Keratinocyte (primary cell): ENCODE measurements at places on chromosomes 12 and 14. TPM values are rescaled to one million over a fixed set of nuclear protein-coding genes. Genes with fewer than 3 reads are reported as not detected.

Gene P2RX2
- not detected in 3 replicates for polyA plus RNA-seq

DNA sequence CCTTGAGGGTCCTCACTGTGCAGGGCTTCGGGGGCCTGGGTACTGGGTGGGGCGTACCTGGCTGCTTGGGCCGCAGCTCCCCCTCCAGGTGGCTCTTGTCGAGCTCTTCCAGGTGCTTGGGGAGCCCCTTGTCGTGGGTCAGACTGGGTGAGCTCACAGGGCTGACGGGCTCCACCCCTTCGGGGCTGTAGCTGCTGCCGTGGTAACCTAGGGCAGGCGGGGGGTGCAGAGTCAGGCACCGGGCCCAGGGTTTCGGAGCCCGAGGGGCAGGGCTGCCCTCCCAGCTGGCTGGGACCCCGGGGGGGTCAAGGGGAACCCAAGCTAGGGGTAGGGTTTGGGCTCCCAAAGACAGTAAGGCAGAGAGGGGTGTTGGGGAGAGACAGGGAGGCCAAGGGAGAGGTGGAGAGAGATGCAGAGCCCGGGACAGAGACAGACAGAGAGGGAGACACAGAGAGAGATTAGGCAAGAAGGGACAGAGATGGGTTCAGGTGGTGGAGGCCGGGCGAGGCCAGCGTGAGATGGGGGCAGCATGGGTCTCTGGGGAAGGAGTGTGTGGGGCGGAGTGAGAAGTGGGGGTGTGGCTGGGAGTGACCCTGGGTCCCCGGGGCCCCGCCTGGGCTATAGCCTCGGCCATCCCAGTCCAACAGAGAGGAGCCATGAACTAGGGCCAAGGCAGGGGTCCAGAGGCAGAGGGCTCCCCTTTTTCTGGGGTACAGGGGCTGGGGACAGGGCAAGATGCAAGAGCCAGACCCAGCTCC lies 40.7 kb downstream of the RFLNA start:
- H3K27ac ChIP-seq = no peak overlapping the region
- peaks cover 24% of the 10 kb centered on the region for H3K36me3 ChIP-seq
- DNase-seq = no peak
- H3K4me1 ChIP-seq = no peaks in the 10 kb centered on the region

- no peaks in the 10 kb centered on the region for H3K27me3 ChIP-seq
- no peak overlapping the region for H3K4me3 ChIP-seq
- peak; percentile 89 for DNase-seq
- H3K27ac ChIP-seq = peak overlapping the region; percentile 10
These were observed 274.2 kb downstream of the ETNK1 start for GRCh38 chr12:22899184-22899583.

Gene NRXN3
- polyA plus RNA-seq = 0.41 to 1.6 TPM (median 0.89 TPM) in 3 replicates

Gene GCN1
- 26.1 to 56.3 TPM (median 34.1 TPM) in 3 replicates for polyA plus RNA-seq

DNA sequence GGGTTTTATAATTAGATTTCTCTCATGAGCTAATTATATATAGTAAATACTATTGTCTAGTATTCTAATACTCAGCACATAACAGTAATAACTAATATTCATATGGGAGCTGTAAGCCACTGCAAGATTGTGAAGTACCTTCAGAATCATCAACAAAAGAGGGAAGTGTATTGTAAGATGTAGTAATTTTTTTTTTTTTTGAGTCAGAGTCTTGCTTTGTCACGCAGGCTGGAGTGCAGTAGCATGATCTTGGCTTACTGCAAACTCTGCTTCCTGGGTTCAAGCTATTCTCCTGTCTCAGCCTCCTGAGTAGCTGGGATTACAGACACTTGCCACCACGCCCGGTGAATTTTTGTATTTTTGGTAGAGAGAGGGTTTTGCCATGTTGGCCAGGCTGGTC lies 3.1 kb downstream of the GPR33 start:
- no peak for DNase-seq
- H3K36me3 ChIP-seq = no peaks in the 10 kb centered on the region
- no peak overlapping the region for H3K27ac ChIP-seq
- H3K27me3 ChIP-seq = no peaks in the 10 kb centered on the region
- no peaks in the 10 kb centered on the region for H3K4me1 ChIP-seq

DNA sequence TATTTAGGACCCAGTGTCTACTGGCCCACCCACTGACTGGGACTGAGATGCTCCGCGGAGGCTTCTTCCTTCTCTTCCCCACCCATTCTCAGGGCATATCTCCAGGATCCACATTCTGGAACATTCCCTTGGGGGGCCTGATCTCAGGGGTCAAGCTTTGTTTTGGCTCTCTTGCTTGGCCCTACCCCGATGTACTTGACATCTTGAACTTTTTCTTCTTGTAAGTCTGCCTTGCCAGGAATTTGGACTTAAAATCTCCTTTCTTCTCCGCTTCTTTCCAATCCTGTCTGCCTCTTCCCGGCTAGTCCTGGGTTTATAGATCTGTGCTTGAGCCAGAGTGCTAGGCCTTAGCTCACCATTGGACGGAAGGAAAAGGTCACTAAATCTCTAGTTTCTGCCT lies 22.1 kb downstream of the DACT1 start:
- H3K27me3 ChIP-seq = no peaks in the 10 kb centered on the region
- no peak overlapping the region for H3K27ac ChIP-seq
- H3K4me1 ChIP-seq = peaks cover 8% of the 10 kb centered on the region
- DNase-seq = no peak
- H3K4me3 ChIP-seq = no peak overlapping the region

GRCh38 chr12:110199339-110200123 lies 75.4 kb downstream of the IFT81 start:
- H3K27me3 ChIP-seq = no peaks in the 10 kb centered on the region
- H3K4me3 ChIP-seq = no peak overlapping the region
- no peak overlapping the region for H3K27ac ChIP-seq

DNA sequence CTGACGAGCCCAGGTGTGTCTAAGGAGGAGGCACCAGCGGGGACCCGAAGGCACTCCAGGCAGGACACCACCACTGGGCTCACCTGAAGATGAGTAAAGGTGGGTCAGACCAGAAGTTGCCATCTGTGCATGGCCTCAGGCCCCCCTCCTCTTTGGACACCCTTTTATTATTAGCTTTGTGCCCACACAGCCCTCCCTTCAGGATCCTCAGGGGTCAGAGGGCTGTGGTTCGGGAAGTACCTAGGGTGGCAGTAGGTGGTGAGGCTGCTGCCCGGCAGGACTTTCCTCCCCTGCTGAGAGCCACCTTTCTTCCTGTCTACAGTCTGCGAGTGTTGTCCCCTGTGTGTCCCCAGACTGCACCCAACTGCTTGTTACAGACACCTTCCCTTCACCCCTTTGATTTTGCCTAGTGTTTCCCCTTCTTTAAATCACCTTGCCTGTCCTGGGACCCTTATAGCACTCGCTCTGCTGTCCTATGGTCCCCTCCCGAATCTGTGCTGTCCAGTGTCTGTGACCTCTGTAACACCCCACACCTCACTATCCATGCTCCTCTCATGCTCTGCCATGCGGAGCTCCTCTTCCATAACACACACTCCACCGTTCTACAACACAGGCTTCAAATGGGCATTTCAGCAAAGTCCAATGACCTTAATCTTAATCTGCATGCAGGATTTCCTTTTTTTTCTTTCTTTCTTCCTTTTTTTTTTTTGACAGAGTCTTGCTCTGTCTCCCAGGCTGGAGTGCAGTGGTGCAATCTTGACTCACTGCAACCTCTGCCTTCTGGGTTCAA lies 25.7 kb downstream of the SOAT2 start:
- H3K27ac ChIP-seq = no peak overlapping the region
- H3K4me1 ChIP-seq = no peaks in the 10 kb centered on the region
- DNase-seq = no peak
- H3K4me3 ChIP-seq = no peak overlapping the region
- H3K27me3 ChIP-seq = no peaks in the 10 kb centered on the region

Gene SYCP3
- 0.09 to 0.16 TPM (median 0.13 TPM) in 3 replicates for polyA plus RNA-seq

Gene CCDC177
- polyA plus RNA-seq = not detected in 3 replicates

DNA sequence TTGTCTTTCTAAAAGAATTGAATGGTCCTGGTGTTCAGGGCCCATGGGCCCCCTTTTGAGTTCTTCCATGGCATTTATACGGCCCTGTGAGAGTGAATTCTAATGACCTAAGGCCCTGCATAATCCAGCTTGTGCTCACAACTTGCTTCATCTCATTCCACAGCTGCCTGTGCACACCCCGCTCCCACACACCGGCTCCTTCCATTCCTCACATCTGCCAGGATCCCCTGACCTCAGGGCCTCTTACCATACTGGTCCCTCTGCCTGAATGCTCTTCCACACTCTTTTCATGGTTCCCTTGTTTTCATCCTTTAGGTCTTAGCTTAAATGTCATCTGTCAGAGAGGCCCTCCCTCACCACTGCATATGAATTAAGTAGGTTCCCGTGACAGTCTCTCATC lies 49.5 kb upstream of the EGLN3 start:
- no peaks in the 10 kb centered on the region for H3K27me3 ChIP-seq
- no peak overlapping the region for H3K4me3 ChIP-seq
- H3K27ac ChIP-seq = no peak overlapping the region

Gene SERPINA3
- polyA plus RNA-seq = 0.33 to 1.5 TPM (median 0.50 TPM) in 3 replicates

Gene HOXC12
- 0.35 to 1.2 TPM (median 0.47 TPM) in 3 replicates for polyA plus RNA-seq

Gene GLI1
- 1.0 to 1.4 TPM (median 1.2 TPM) in 3 replicates for polyA plus RNA-seq

Gene TMTC1
- polyA plus RNA-seq = 2.0 to 10.2 TPM (median 3.7 TPM) in 3 replicates

Gene TOMM20L
- polyA plus RNA-seq = not detected in 3 replicates

DNA sequence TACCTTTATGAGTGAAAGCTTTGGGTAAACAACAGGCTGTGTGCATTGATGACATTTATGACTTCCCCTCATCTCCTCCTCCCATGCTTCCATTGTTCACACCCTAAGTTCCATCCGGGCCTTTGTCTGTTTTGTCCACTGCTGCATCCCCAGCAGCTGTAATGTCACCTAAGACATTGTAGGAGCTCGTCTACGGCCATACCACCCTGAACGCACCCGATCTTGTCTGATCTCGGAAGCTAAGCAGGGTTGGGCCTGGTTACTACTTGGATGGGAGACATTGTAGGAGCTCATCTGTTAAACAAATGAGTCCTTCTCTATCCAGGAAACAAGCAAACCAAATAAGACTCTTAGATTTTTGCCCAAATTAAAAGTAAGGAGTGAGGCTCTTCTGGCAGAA lies 40.4 kb upstream of the SYCP3 start:
- H3K27me3 ChIP-seq = no peaks in the 10 kb centered on the region
- no peak for DNase-seq
- H3K27ac ChIP-seq = no peak overlapping the region
- no peak overlapping the region for H3K4me3 ChIP-seq
- no peaks in the 10 kb centered on the region for H3K4me1 ChIP-seq

Gene IPO8
- polyA plus RNA-seq = 9.9 to 18.8 TPM (median 12.7 TPM) in 3 replicates

DNA sequence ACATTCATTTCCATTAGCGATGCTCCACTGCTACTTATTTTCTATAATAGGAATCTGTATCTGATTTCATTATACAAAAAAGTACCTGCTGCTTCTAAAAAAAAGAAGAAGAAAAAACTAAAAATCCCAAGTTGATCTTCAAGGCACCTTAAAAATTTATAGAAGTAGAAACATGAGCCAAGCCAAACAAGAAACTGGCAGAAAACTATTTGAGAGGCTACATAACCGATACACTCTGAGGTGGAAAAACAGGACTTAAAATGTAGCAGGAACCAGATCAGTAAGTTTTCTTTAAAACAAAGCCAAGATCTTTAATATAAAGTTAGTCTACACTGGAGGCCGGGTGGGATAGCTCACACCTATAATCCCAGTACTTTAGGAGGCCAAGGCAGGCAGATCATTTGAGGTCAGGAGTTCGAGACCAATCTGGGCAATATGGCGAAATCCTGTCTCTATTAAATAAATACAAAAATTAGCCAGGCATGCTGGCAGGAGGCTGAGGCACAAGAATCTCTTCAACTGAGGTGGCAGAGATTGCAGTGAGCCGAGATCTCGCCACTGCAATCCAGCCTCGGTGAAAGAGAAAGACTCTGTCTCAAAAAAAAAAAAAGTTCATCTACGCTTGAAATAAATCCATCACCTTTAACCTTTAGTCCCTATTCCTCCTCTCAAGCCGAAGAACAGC lies 278.6 kb downstream of the MED13L start:
- peaks cover 14% of the 10 kb centered on the region for H3K36me3 ChIP-seq
- no peak for DNase-seq
- no peak overlapping the region for H3K4me3 ChIP-seq
- no peaks in the 10 kb centered on the region for H3K27me3 ChIP-seq

Gene SYNE3
- polyA plus RNA-seq = 0.32 to 1.3 TPM (median 1.0 TPM) in 3 replicates

Gene HOXC11
- polyA plus RNA-seq = 1.2 to 2.4 TPM (median 1.6 TPM) in 3 replicates

GRCh38 chr14:36583893-36584811 lies 1.7 kb upstream of the NKX2-8 start:
- H3K4me1 ChIP-seq = peaks cover 2% of the 10 kb centered on the region
- no peak for DNase-seq

GRCh38 chr12:47114481-47114892 lies 34.7 kb upstream of the AMIGO2 start:
- peaks cover 5% of the 10 kb centered on the region for H3K36me3 ChIP-seq
- DNase-seq = no peak
- no peaks in the 10 kb centered on the region for H3K27me3 ChIP-seq
- H3K4me1 ChIP-seq = peaks cover 8% of the 10 kb centered on the region

DNA sequence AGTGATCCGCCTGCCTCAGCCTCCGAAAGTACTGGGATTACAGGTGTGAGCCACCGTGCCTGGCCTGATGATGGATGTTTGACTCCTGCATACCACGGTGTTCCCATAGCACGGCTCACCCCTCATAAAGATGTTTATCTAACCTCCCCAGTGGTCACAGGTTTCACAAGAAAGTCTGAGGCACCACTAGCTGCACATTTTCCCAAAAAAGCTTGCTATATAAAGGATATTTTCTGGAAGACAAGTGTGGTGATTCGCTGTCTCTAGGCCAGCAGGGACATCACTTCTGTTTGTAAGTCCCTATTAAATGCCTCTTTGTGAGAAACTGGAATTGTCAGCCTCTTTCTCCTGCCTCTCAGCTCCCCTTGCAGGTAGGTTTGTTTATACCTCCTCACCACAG lies 18.3 kb downstream of the PLEK2 start:
- peaks cover 47% of the 10 kb centered on the region for H3K36me3 ChIP-seq
- DNase-seq = no peak
- no peak overlapping the region for H3K4me3 ChIP-seq
- no peaks in the 10 kb centered on the region for H3K4me1 ChIP-seq
- no peak overlapping the region for H3K27ac ChIP-seq
- no peaks in the 10 kb centered on the region for H3K27me3 ChIP-seq

DNA sequence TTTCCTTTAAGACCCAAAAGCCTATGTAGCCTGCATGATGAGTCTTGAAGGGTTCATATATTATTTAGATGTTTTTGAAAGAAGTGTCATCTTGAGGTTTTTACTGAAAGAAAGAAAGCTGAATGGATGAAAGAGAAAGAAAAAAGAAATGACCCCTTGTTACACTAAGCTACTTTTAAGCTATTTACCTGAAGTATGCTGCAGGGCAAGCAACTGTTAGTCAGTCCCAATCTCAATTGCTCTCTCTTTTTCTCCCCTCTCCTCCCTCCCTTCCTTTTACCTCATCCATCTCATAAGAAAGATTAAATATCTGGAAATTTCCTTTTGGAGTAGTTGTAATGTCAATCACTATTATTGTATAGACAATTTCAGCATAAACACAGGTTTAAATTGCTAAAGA lies 512.4 kb downstream of the TMTC2 start:
- no peak overlapping the region for H3K27ac ChIP-seq
- H3K36me3 ChIP-seq = no peaks in the 10 kb centered on the region
- H3K4me1 ChIP-seq = no peaks in the 10 kb centered on the region
- no peaks in the 10 kb centered on the region for H3K27me3 ChIP-seq
- H3K4me3 ChIP-seq = no peak overlapping the region

Gene SMARCD1
- 48.8 to 91.5 TPM (median 56.6 TPM) in 3 replicates for polyA plus RNA-seq

- no peak overlapping the region for H3K4me3 ChIP-seq
- no peak for DNase-seq
- H3K27ac ChIP-seq = no peak overlapping the region
- H3K4me1 ChIP-seq = no peaks in the 10 kb centered on the region
These were observed 152.4 kb upstream of the FAR2 start for GRCh38 chr12:28996688-28997087.

- H3K27me3 ChIP-seq = no peaks in the 10 kb centered on the region
- peak within 1 kb of the TSS; percentile 85 for H3K4me3 ChIP-seq
- peaks cover 23% of the 10 kb centered on the region for H3K36me3 ChIP-seq
- peak within 1 kb of the TSS; percentile 38 for H3K27ac ChIP-seq
- H3K4me1 ChIP-seq = peaks cover 6% of the 10 kb centered on the region
These were observed at the start of gene ZBTB39 for GRCh38 chr12:57005980-57006808. Gene ZBTB39, minus strand, starts transcription at chr12:57006546. Its CDS starts 1,629 bp downstream, at chr12:57004917.
